AG04450 (cell line): ENCODE measurements at places on chromosomes 12 and 14.

GRCh38 chr12:132686825-132687210 lies 324 bp downstream of the POLE start:
- no peak for DNase-seq

DNA sequence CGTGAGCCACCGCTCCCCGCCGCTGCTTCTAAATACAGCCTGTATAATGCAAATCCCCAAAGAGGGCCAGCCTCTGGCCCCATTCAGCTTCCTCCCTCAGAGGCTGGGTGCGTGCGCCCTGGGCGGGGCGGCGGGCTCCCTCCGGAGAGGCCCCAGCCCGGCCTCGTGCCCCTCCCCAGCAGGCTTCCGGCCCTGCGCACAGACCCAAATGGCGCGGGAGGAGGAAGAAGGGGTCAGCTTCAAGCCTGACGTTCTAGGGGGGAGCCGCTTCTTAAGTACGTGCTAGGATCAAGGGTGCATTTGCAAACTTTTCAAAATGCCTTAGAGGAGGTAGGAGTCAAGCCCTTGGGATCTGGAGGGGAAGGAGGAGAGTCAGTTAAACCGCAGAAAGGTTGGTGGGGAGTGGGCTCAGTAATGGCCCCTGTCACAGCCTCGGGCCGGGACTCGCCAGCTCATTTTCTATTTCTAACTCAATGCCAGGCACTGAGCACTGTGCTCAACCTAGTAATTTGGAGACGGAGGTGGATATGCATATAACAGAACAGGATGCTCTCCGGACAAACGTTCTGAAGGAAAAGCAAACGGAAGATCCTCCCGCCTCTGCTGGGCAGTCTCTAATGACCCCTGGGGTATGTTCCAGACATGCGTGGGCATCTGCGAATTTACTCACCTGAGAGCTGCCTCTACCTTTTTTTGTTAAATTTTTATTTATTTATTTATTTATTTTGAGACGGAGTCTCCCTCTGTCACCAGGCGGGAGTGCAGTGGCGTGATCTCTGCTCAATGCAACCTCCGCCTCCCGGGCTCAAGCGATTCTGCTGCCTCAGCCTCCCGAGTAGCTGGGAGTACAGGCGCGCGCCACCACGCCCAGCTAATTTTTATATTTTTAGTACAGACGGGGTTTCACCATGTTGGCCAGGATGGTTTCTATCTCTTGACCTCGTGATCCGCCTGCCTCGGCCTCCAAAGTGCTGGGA lies 32.3 kb downstream of the NINJ2 start:
- no peak for DNase-seq

- no peak for DNase-seq
These were observed 27.2 kb upstream of the GPR132 start for GRCh38 chr14:105092171-105093037.

DNA sequence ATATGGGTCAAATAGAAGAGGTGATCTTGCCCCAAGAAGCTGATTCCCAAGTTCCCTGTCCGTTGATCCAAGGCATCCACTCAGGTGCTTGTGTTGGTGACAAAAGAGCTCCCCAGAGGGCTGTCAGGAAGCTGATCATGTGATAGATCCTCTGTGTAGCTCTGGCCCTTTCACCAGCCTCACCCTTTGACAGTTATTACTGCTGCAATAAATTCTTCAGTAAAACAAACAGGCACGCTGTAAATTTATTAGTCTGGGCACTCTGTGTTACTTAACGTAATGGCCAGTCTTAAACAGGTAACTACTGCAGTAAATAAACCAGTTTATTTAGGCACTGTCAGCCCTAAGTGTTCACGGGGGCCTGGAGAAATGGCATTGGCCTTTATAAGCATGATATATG lies 473.9 kb downstream of the BCL11B start:
- no peak for DNase-seq

- no peak for DNase-seq
These were observed 578.7 kb upstream of the SEL1L start for GRCh38 chr14:82112210-82112839.

GRCh38 chr12:76506149-76506548 lies 53.4 kb downstream of the OSBPL8 start:
- peak; percentile 26 for DNase-seq

- DNase-seq = no peak
These were observed 51.1 kb upstream of the SLC8A3 start for GRCh38 chr14:70239802-70240201.

DNA sequence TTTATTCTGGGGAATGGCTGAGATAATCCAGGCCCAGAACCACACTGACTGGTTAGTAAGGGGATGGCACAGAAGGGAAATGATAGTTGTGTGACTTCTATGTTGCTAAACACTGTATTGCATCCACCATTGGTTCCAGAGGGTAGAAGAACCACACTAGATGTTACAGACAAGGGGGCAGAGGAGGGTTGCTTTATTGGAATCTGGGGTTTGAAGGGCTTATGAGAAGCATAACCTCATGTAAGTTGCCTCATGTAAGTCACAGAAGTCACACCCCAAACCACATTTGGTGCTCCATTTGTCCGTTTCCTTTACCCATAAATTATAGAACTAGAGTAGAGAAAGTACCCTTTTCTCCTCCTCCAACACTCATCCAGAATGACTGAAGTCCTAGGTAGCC lies 5.5 kb upstream of the PSMA6 start:
- no peak for DNase-seq

- no peak for DNase-seq
These were observed 19.5 kb downstream of the DCAF5 start for GRCh38 chr14:69133206-69134125.

- no peak for DNase-seq
These were observed 17.9 kb downstream of the WASHC3 start for GRCh38 chr12:102043928-102044327.

GRCh38 chr12:105723494-105723893 lies 393.0 kb downstream of the C12orf75 start:
- no peak for DNase-seq

- DNase-seq = no peak
These were observed 256.7 kb downstream of the SUDS3 start for GRCh38 chr12:118633071-118633470.
